ENCODE measurements at places on chromosomes 16 and 17.
A peak's percentile ranks its signal among the peaks of the same experiment; 100 is the strongest.

- DNase-seq = no peak
Measured at GRCh38 chr17:7676533-7676932, 10.8 kb downstream of the TP53 start.

DNA sequence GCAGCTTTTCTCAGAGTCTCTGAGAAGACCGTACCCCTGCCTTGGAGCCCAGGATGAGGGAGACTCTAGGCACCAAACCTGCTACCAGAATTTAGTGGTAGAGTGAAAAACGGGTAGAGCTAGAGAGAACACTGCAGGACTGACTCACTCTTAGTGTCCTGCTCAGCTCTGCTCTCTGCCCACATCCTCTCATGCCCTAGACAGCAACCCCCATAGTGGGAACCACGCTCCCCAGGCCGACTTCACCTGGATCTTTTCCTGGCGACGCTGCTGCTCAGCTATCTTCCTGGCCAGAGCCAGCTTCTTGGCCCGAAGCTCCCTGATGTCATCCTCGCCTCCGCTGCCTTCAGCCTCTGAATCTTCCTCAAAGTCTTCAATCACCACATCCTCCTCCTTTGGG is 26.7 kb downstream of the HIC1 start:
- DNase-seq = no peak

- no peak for DNase-seq
Measured at GRCh38 chr17:32927201-32927723, 691 bp upstream of the TMEM98 start.

- no peak for DNase-seq
Measured at GRCh38 chr16:73056448-73056847, 8.5 kb upstream of the ZFHX3 start.

DNA sequence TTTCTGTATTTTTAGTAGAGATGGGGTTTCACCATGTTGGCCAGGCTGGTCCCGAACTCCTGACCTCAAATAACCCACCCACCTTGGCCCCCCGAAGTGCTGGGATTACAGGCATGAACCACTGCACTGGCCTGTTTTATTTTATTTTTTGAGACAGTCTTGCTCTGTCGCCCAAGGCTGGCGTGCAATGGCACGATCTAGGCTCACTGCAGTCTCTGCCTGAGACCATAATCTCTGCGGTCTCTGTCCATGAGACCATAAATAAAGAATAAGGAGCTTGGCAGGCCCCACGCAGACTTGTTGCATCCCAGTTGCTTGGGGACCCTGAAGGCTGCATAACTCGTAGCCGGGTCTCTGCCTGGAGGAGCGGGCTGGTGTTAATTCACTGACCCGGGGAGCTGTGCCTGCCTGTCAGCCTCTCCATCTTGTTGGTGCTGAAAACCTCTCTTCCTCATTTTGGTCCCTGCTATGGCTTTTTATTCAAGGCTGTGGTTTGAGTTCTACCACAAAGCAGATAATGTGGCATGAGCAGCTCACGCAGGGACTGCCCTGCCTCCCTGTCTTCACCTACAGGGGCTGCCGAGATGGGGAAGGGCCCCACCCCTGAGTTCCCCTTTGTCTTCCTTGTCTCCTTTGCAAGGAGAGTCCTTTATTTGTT is 82.1 kb downstream of the MSI2 start:
- DNase-seq = no peak

GRCh38 chr16:82728901-82729300 is 102.1 kb downstream of the CDH13 start:
- no peak for DNase-seq

- DNase-seq = no peak
Measured at GRCh38 chr16:53855056-53855455, 151.1 kb downstream of the FTO start.

DNA sequence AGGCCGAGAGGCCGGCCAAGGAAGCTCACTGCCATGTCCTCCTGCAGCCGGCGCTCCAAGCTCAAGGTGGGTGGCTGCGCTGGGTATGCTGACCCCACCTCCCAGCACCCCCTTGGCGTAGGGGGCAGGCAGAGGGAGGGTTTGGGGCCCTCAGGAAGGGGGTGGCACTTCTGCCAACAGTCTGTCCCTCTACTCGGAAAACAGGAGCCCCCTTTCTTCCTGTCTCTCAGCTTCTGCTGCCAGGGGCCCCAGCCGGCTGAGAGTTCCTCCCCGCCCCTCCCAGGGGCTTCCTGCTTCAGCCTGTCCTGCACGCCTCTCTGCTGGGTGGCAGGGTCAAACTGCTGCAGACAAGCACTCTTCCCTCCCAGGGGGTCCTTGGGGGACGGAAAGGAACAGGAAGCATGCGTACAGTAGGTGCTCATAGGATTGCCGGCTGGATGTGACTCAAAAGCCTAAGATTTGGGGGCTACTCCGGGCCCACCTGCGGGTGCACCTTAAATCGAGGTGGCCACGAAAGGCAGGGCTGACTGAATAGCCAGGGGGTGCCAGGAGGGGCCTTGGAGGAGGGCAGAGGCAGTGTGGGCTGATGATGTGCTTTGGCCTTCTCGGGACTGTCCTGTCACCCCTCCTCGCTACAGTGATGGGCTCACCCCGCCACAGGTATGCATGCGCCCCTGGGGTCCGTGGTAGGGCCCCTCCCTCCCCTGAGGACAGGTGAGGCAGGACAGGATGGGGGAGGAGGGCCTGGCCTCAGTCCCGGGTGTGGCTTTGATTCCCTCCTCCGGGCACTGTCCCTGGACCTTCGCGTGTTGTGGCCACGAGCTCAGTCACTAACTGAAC is 4.0 kb downstream of the CBX2 start:
- no peak for DNase-seq

DNA sequence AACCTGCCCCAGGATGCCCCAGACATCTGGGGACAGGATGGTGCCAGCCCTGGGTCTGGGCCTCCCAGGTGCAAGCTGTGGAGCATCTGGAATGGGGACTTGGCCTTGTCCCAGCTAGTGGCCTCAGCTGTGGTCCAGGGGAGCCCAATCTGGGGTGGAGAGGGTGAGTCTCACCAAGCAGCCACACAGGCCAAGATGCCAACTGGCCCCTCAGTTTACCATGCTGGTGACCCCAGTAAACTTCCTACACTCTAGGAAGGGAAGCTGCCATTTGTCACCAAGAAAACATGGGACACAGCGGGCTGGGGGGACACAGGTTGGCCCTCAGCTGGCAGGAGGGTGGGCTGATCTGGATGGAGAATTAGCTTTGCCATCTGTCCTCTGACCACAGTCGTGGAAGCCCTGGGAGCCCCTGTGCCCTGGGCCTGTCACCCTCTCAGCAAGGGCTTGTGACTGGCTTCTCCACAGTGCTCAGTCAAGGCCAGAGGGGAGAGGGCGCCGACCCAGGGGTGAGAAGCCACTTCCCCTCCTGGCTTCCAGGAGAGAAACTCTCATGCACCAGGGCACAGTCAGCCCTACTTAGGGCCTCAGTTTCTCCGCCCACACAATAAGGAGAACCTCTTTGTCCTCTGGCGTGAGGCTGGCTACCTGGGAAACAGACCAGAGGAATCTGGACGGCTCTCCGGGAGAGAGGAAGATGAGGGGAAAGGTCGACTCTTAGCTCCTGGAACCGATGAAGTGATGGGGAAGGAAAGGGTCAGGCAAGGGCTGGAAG is 126.4 kb upstream of the SMURF2 start:
- DNase-seq = no peak

GRCh38 chr17:44966348-44967025 is 1.6 kb downstream of the C1QL1 start:
- no peak for DNase-seq

DNA sequence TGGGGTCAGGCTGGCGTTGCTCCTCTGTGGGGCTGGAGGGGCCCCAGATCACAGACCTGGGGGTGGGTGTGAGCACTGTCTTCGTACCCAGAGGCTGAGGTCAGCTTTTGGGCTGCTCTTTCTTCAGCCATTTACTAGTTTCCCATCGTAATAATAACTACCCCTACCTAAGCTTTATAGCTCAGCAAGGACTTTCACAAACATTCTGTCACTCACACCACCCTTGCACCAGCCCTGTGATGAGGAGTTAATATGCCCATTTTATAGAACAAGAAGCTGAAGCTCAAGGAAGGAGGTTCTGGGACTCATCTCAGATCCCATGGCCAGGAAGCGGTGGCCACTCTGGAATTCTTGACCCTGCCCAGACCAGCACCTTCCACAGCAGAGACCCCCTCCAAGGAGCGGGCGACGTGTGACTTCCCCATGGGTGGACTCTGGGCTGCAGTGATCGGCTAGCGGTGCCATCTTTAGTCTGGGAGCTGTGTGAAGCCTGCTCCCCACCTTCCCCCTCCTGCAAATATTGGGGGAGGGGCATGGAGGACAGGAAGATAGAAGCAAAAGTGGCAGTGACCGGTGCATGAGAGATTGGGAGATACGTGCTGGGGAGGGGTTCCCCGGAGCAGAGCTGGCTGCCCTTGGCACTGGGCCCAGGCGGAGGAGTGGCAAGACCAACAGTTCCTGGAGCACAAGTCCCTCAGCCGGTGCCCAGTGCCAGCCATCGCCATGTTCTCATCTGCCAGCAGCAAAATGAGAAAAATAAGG is 81.8 kb upstream of the TOB1 start:
- no peak for DNase-seq

DNA sequence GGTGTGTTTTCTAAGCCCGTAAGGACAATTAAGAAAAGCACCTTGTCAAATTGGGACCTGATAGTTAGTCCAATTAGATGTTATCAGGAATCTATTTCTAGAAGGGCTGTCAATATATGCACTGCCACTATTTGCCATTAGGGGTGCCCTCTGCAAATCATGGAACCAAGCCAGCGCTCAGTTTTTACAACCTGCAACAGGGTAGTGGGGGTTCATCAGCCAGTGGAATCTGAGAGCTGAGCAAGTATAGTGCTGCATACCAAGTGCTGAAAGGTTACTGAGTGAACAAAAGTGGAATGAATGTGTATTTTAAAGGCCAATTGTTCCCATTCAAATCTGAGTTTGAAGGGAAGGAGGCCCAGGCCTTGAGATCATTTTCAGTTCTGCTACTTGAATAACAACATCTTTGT is 10.4 kb downstream of the PRR11 start:
- DNase-seq = no peak

- no peak for DNase-seq
Measured at GRCh38 chr16:69277413-69277812, 33.7 kb upstream of the VPS4A start.

- DNase-seq = no peak
Measured at GRCh38 chr17:65109990-65110680, 27.0 kb upstream of the RGS9 start.

DNA sequence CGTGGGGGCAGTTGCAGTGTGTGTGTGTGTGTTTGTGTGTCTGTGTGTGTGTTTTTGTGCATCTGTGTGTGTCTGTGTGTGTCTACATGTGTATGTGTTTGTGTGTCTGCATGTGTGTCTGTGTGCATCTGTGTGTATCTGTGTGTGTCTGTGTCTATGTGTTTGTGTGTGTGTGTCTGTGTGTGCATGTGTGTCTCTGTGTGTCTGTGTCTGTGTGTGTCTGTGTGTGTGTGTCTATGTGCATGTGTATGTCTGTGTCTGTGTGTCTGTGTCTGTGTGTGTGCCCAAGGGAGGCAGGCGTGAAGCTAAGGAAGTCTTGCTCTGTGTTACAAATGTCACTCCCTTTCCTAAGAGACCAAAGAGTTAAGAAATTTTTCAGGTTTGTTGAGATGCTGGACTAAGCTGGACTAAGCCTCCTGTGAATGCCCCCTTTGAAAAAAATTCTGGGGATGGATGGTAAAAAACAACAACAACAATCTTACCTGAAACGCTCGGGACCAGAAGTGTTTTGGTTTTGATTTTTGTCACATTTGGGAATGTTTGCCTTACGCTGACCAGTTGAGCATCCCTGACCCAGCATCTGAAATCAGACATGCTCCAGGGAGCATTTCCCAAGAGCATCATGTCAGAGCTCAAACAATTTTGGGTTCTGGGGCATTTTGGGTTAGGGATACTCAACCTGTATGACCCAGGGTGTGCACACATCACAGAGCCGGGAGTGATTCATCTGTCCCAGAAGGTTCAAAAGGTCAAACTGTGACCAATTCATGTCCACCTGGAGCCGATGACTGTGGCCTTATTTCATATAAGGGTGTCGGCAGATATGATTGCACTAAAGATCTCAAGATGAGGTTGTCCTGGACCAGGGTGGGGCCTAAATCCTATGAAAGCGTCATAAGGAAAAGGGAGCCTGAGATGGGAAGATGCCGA is 48.6 kb upstream of the ZNF469 start:
- DNase-seq = no peak

GRCh38 chr17:35315283-35315682 is 58.1 kb downstream of the SLFN11 start:
- DNase-seq = peak; percentile 75

GRCh38 chr17:29837531-29837930 is 92.5 kb downstream of the SSH2 start:
- no peak for DNase-seq

DNA sequence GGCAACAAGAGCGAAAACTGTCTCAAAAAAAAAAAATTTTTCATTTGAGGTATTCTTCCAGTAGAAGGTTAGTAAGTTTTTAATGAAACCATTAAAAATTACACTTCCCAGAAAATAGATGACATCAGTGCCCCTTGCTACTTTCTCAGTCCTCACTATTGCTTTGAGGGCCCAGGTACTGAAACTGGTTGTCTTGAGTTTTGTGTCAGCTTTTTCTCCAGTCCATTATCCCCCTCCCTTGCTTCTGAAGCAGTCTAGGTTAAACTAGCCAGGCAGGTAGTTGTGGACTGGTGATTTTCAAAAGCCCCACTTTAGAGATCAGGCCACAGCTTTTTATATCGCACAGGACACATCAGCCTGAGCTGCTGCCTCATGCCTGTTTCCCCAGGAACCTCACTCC is 10.9 kb downstream of the SMCR8 start:
- no peak for DNase-seq

DNA sequence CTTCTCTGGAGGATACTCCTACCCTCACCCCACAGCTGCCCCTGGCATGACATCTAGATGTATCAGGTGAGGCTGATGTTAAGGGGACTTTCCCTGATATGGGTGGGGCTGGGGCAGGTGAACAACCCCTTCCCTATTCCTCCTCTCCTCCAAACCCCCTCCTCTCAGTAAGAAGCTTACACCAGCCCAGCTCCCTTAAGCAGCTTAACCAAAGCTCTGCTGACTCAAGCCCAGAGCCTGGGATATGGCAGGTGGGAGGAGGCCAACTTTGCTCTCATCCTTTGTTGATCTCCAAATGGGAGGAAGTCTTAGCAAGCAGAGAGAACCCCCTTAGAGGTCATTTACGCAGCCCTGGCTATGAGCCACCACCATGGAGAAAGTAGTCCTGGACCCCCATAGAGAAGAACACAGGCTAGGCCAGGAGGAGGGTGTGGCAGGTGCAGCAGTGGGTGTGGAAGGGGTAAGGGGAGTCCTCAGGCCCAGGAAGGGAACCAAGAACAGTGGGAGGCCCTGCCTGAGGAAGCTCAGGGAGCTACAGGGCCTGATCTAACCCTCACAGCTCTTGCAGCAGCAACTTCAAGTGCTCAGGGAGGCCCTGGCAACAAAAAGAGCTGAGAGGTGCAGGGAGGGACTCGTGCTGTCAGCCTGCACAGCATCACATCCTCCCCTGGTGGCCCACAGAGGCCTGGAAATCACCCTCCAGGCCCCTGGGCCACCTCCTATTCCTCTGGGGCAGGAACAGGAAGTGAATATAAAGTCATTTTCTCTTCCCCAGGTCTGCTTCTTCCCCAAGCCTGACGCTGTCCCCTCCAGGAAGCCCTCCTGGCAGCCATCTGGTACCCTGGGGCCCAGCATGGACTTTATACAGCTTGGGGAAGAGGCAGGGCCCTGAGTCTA is 2.9 kb downstream of the UNC119 start:
- DNase-seq = no peak

GRCh38 chr17:51947160-51947735 is 211.3 kb downstream of the CA10 start:
- no peak for DNase-seq
